Activated naive CD8-positive, alpha-beta T cell treated with anti-CD3 and anti-CD28 coated beads, Interleukin-2, amount 50 U/mL, for 24 hours (primary cell): ENCODE measurements at places on chromosomes 2 and 18.

DNA sequence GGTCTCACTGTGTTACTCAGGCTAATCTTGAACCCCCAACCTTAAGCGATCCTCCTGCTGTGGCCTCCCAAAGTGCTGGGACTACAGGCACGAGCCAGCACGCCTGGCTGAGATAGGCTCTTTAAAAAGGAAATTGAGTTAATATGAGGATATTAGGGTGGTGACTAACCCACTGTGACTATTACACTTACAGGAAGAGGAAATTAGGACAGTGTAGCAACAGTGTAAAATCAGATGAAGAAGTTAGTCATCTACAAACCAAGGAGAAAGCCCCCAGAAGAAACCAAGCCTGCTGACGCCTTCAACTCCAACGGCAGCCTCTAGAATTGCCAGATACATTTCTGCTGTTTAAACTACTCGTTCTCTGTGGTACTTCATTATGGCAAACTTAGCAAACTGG, 711.9 kb downstream of the SUCLG1 start:
- no peak for DNase-seq

- no peak for DNase-seq
Observed at GRCh38 chr2:113167962-113168340, 5.8 kb upstream of the PSD4 start.

GRCh38 chr2:96502891-96503636, 2.1 kb downstream of the NEURL3 start:
- DNase-seq: no peak

DNA sequence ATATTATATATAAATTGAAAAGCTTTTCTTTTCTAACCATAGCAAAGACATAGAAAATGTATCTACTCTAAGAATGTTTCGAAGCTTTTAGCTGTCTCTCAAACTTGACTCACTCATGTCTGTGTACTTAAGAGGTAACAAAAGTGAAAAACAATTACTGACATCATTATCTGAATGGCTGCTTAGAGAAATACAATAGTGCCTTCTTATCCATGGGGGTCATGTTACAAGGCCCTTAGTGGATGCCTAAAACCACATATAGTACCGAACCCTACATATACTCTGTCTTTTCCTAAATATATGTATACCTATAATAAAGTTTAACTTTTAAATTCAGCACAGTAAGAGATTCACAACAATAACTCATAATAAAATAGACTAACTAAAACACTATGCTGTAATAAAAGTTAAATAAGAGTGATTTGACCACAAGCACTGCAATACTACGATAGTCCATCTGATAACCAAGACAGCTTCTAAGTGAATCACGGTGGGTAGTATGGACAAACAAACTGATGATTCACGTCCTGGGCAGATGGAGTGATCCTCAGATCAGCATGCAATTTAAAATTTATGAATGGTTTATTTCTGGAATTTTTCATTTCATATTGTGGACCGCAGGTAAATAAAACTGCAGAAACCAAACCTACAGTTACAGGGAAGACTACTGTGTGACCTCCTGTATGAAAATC, 246.2 kb downstream of the XIRP2 start:
- no peak for DNase-seq

GRCh38 chr2:116411211-116411610, 1403.3 kb upstream of the DDX18 start:
- DNase-seq: no peak

GRCh38 chr2:22842205-22842869, 542.6 kb upstream of the KLHL29 start:
- no peak for DNase-seq

DNA sequence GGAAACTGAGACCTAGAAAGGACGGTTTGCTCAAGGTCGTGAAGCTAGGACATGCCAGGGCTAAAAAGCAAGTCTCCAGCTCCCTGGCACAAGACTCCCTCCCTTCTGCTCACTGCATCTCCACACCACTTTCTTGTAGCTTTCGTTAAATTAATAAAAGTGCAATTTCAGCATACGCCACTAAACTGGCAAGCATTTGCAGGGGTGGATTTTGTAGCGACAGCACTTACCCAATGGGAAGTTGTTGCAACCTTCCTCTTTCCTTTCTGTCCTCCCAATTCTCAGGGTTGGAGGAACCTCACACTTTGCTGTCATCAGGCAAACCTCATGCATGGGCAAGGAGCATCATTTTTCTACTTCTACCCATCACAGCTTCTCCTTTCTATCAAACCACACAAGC, 7.4 kb upstream of the RHOB start:
- DNase-seq: no peak

- no peak for DNase-seq
Observed at GRCh38 chr2:8993196-8993901, 10.1 kb downstream of the MBOAT2 start.

- no peak for DNase-seq
Observed at GRCh38 chr2:14806613-14807012, 174.1 kb downstream of the LRATD1 start.

GRCh38 chr2:9008951-9009664, 5.6 kb upstream of the MBOAT2 start:
- DNase-seq: no peak

GRCh38 chr2:3079959-3080948, 297.4 kb downstream of the EIPR1 start:
- no peak for DNase-seq

DNA sequence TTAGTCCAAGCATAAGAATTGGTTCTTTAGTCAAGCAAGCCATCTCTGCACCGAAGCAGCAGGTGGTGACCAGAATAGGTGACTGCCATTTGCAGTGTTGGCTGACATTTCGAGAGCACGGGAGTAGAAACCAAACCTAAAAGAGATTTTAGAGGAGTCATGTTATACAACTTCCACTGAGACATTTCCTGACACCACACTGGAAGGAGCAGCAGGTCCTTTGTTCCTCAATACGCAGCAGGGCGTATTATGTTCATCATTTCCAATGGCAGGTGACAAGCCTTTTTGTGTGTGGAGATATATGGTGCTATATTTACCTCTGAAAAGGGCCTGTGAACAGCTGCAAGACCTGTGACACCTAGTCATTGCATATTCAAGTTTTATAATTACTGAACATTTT, 418.8 kb upstream of the NETO1 start:
- no peak for DNase-seq

DNA sequence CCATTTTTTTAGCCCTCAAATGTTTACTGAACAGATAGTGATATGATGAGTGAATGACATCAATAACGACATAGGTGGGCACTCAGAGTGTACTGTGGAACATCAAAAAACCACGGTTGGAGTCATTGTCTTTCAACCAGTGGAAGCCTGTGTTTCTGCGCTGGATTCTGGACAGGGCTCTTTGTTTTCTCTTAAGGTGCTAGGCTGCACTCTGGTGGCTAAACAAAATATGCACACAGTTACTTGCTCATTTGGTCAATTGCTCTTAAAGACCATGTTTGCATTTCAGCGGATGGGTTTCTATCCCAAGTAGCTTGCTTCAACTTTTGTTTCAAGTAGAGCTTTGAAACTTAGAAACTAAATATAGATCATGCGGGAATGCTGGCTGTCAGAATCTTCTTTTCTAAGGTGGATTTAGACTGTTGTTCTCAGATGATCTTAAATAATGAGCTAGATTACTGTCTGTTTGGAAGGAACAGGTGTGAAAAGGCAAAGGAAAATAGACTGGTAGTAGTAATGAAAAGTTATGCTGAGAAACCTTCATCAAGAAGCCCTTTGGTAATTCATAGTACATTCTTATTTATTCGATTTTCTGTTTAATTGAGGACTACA, 48.5 kb upstream of the LYPD6B start:
- DNase-seq: peak; percentile 33
